ENCODE measurements at places on chromosomes 2 and 18.

DNA sequence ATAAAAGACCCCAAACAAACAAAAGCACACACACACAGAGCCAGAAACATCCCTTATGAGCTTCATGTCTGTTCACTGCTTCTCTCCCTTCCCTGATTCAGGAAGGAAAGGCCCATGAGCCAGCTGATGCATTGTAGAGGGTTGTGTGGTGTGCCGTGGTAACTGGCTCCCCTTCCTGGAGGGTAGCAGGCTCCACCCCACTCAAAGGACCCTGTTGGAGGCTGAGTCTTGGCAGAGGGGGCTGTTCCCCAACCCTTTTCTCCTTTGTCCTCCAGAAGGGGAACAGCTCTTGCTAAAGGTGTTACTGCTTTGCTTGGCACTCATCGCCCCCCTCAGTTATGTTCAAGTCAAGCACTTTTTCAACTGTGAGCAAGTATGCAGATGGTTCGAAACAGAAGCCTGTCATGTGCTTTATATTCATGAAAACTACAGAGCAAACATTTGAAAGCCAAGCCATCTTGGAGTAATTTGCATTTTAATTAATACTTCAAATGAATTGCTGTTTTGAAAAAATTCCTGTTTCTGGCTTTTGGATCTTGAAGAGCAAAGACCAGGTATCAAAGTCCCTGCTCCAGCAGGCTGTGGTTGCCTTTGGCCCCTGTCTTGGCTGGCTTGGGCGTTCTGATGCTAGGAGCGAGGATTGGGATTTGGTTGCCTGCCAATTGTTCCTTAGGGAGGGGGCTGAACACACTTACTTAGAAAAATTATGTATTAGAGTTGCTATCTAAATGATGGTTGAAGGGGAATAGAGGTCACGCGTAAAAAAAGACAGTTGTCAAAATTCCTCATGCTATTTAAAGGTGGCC is 267.8 kb downstream of the TSN start:
- no peak for DNase-seq

DNA sequence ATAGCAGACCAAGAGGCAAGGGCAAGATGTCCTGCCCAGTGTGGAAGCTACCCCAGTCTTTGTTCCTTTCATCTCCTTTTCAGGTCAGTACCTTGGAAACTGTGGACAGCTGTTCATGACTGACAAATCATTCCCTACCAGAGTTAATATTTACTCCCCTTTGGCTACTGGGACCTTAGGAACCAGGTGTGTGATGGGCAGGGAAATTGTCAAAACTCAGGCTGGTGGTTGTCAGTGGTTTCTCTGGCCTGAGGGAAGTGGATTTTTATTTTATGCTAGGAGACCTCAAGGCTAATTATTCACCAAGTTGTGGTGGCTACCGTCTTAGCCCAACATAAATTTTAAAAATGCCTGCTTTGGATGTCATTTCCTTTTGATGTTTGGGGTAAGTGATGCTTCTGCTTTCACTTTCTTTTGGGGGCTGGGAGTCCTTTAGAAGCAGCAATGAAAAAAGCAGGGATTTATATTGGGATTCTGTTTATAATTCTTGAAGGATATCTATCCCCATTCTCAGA is 119.3 kb downstream of the SETBP1 start:
- no peak for DNase-seq

DNA sequence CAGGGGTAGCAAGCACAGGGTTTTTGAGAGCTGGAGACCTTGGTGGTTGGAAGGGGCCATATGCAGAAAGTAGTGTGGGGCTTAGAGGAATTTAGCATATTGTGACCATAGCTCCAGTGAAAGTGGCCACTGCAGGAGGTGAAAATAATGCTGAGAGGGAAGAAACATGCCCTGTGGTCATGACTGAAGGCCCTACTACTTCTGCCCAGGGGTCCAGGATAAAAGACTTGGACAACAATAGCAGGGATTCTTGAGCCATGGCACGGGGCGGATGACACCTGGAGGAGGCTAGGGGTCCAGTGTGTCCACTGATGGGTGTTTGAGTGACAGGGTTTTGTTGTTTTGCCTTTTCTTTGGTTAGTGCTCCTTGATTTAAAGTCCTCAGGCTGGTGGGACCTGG is 694.6 kb downstream of the CPS1 start:
- no peak for DNase-seq

- no peak for DNase-seq
These were observed 473.2 kb upstream of the SPHKAP start for GRCh38 chr2:228654707-228655106.

- DNase-seq = no peak
These were observed 79.6 kb downstream of the TPO start for GRCh38 chr2:1492711-1493430.
